ENCODE measurements at places on chromosomes 5 and 9.

- DNase-seq: no peak
Measured at GRCh38 chr5:74182603-74183002, 457.9 kb downstream of the ENC1 start.

GRCh38 chr9:114619191-114619761 lies 8.2 kb downstream of the TMEM268 start:
- DNase-seq: no peak

DNA sequence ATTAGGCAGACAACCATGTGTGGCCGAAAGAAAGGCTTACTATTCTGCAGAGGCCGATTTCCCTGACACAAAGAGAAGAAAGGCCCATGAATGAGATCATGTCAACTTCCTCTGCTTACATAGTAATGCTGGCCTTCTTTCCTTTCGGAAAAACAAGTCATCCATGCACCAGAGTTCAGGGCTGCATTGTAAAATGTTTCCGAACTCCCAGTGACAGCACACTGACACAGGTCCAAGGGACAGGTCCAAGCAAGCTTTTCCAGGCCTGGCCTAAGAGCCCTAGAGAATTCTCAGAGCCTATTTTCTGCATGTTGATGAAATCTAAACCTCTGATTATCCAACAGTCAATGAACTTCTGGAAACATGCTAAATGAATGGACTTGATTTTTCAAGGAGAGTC lies 140.9 kb downstream of the ZNF608 start:
- no peak for DNase-seq

DNA sequence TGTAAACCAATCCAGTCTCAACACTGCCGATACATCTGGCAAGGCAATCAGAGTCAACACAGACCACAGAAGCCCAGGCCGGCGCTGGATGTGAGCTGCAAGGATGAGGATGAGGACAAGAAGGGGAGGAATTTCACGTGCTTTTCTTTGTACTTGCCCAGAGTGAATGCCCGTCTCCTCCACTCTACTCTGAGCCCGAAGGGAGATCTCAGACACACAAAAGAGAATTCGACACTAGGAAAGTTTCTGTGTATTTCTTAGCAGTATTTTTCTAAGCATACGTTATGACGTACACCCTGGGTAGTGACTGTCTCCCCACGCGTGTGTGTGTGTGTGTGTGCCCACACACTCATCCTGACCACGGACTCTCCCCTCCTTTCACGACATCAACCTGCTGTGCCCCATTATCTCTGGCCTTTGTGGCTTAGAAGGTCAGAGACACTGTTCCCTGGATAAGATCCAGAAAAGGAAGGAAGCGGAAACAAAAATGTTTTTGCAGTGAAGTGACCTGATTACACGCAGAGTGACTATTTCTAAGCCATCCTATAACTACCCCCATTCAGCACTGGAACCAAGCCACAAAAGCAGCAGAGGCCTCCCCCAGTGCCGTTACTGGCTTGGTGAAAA lies 227.3 kb upstream of the DAPK1 start:
- no peak for DNase-seq

- no peak for DNase-seq
Measured at GRCh38 chr9:91198405-91198804, 163.3 kb downstream of the AUH start.

DNA sequence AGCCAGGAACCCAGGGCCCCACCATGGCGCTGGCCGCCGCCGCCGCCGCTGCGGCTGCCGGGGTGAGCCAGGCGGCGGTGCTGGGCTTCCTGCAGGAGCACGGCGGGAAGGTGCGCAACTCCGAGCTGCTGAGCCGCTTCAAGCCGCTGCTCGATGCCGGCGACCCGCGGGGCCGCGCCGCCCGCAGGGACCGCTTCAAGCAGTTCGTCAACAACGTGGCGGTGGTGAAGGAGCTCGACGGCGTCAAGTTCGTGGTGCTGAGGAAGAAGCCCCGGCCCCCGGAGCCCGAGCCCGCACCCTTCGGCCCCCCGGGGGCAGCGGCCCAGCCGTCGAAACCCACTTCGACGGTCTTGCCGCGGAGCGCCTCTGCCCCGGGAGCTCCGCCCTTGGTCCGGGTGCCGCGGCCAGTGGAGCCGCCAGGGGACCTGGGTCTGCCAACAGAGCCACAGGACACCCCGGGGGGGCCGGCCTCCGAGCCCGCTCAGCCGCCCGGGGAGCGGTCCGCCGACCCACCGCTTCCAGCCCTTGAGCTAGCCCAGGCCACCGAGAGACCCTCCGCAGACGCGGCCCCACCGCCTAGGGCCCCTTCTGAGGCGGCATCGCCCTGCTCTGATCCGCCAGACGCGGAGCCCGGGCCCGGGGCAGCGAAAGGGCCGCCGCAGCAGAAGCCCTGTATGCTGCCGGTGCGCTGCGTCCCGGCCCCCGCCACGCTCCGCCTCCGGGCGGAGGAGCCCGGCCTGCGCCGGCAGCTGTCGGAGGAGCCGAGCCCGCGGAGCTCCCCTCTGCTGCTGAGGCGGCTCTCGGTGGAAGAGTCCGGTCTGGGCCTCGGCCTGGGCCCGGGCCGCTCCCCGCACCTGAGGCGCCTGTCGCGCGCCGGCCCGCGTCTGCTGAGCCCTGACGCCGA lies 749 bp downstream of the SOWAHA start:
- DNase-seq: no peak

GRCh38 chr9:110926828-110927487 lies 111.3 kb downstream of the LPAR1 start:
- no peak for DNase-seq

DNA sequence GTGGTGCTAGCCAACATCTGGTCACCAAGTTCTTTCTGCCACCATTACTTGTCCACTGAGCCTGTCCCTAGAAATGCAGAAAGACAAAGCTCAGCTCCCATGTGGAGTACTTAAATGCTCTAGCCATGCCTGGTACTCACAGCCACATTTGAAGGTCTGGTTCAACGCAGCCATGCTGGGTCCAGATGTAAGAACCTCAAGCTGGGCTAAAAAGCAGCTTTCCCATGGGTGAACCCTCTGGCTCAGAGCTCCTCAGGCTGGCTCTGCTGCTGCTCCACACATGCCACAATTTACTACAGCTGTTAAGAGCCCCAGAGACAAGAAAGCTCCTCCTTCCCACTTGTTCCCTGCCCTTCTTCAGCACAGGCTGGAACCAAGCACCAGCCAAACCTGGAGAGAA lies 97.1 kb upstream of the LRRTM2 start:
- no peak for DNase-seq

DNA sequence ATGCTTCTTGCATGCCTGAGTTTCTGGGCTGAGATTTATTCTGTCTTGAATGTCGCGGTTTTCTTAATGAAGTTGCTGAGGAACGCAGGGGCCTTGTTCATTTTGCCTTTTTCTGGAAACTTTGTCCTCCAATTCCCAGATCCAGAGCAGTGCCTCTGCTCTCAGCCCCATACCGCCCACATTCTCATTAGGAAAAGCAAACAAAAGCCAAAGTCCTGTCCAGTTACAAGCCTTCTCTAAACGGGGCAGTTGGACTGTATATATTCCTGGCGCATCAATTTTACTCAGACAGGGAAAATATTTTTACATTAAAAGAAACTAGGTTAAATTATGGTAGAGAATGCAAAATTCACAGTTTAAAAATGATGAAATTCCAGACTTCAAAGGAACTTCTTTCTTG lies 1.2 kb upstream of the PSAT1 start:
- no peak for DNase-seq

DNA sequence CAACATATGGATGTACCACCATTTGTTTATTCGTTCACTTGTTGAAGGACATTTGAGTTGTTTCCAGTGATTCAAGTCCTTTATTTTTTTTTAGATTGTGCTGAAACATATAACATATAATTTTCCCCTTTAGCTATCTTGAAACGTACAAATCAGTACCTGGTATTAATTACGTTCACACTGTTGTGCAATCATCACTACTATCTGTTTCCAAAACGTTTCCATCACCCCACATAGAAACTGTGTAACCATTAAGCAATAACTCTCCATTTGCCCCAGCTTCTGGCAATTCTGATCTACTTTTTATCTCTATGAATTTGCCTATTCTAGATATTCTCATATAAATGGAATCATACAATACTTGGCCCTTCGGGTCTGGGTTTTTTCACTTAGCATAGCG lies 116.0 kb downstream of the FGF1 start:
- DNase-seq: no peak

DNA sequence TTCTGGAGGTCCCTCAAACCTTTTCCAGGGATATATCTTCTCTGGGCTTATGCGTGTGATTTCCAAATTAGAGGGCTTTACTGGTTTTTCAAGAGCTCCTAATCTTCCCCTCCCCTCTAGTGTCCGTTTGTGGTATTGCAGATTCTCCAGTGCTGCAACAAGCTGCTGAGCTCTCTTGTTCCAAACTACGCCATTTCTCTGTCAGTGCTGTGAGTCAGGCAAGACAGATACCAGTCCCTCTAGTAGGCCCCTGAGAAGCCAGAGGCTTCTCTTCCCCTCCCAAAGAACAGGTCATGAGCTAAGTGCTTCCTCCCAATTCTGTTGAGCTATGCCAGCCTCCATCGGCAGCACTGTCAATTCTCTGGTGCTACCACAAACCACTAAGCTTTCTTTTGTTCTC lies 149.5 kb downstream of the FANCC start:
- DNase-seq: peak; percentile 28

GRCh38 chr5:122790354-122791103 lies 15.6 kb downstream of the SNX2 start:
- DNase-seq: no peak

GRCh38 chr5:59873113-59873512 lies 20.4 kb downstream of the PDE4D start:
- DNase-seq: no peak

GRCh38 chr9:79858508-79858907 lies 286.7 kb downstream of the TLE4 start:
- no peak for DNase-seq

DNA sequence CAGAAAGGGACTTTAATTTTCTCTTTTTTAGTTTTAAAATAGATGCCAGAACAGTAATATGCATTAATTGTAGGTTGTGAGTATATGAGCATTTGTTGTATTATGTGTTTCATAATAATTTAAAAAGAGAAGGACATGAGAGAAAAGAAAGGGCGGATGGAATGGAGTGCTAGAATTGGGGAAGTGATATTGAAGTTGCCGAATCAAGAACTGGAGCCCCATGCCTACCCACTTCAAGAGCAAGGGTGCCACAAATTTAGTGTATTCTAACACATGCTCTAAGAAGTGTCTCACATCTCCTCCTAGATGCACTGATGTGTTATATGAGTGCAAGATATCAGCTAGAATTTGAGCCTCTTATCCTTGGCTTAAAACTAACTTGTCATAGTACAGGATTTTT lies 43.6 kb upstream of the FYB1 start:
- no peak for DNase-seq

- DNase-seq: no peak
Measured at GRCh38 chr9:131107760-131108159, 11.4 kb downstream of the AIF1L start.

DNA sequence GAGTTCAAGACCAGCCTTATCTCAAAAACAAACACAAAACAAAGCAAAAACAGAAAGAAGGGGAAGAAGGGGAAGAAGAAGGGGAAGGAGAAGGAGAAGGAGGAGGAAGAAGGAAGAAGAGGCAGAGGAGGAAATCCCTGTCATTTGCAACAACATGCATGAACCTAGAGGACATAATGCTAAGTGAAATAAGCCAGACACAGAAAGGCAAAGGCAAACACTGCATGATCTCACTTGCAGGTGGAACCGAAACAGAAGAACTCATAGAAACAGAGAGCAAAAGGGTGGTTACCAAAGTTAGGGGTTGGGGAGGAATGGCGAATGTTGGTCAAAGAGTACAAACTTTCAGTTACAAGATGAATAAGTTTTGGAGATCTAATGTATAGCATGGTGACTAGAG lies 135.4 kb downstream of the UGCG start:
- DNase-seq: no peak

- no peak for DNase-seq
Measured at GRCh38 chr5:180350296-180350695, 2.8 kb downstream of the GFPT2 start.

DNA sequence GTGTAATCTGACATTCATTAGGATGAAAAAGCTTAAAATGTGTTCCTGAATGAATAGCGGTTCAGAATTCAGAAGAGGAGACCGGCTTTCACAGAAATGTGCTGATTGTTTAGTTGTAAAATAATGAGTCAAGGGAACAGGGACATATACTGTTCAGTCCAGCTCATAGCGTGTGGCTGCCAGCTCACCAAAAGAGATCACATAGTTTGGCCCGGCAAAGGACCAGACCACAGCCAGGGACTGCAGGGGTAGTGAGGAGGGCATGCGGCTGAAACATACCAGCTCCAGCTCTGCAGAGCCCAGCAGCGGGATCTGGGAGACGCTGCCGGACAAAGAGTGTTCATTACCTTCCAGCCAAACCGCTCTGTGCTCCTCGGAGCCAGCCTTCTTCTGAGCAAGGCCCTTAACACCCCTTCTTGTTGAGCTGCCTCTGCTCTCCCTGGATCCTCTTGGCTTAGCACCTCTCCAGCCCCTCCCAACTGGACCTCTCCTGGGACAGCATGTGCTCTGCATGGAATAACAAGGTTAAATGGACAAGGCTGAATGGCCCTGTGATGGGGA lies 116.8 kb upstream of the CNTLN start:
- DNase-seq: no peak

DNA sequence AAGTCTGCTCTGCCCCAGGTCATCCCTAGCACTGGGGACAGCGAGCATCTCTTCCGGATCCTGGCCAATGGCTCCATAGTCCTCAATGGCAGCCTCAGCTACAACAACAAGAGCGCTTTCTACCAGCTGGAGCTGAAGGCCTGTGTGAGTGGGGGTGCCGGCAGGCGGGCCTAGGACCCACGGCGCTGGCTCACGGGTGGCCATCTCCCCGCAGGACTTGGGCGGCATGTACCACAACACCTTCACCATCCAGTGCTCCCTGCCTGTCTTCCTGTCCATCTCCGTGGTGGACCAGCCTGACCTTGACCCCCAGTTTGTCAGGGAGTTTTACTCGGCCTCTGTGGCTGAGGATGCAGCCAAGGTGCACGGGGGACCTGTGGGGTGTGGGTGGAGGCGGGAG lies 25.9 kb downstream of the CDHR2 start:
- no peak for DNase-seq

GRCh38 chr5:149228618-149229297 lies 42.9 kb upstream of the AFAP1L1 start:
- DNase-seq: no peak

DNA sequence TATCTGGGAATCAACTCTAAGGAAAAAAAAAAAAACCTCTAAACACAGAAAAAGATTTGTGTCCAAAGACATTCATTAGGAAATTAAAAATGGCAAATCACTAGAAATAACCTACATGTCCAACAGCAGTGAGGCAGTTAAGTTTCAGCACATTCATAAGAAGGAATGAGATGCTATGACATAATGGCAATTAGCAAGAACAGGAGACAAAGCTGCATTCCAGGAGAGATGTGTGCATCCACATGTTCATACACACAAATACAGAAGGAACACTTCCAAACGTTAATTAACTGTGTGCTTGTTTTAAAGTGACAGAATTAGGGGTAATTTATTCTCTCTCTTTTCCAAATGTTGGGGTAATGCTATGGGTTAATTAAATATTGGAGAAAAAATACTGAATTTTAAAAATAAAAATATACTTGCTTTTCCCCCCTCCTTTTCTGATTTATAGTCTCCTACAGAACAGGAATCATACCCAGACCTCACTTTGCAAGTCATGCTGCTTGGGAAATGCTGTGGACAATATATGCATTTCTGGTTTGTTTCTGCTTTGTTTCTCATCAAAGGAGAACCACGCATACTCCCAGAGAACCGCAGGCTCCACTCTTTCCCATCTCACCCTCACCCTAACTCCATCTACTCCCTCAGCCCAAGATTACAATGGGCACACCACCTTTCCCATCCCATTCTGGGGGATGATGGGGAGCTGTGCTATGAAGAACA lies 114.1 kb downstream of the CDK5RAP2 start:
- DNase-seq: no peak

Data from stimulated activated CD8-positive, alpha-beta memory T cell treated with anti-CD3 and anti-CD28 coated beads, Interleukin-15, amount 100 ng/mL, for 1 hour (primary cell).